AG10803 (cell line): ENCODE measurements at places on chromosomes 11 and 22.

GRCh38 chr11:83272627-83273026 lies 13.5 kb downstream of the CCDC90B start:
- peak; percentile 67 for DNase-seq

GRCh38 chr11:27008811-27009535 lies 15.1 kb downstream of the FIBIN start:
- DNase-seq = peak; percentile 33

DNA sequence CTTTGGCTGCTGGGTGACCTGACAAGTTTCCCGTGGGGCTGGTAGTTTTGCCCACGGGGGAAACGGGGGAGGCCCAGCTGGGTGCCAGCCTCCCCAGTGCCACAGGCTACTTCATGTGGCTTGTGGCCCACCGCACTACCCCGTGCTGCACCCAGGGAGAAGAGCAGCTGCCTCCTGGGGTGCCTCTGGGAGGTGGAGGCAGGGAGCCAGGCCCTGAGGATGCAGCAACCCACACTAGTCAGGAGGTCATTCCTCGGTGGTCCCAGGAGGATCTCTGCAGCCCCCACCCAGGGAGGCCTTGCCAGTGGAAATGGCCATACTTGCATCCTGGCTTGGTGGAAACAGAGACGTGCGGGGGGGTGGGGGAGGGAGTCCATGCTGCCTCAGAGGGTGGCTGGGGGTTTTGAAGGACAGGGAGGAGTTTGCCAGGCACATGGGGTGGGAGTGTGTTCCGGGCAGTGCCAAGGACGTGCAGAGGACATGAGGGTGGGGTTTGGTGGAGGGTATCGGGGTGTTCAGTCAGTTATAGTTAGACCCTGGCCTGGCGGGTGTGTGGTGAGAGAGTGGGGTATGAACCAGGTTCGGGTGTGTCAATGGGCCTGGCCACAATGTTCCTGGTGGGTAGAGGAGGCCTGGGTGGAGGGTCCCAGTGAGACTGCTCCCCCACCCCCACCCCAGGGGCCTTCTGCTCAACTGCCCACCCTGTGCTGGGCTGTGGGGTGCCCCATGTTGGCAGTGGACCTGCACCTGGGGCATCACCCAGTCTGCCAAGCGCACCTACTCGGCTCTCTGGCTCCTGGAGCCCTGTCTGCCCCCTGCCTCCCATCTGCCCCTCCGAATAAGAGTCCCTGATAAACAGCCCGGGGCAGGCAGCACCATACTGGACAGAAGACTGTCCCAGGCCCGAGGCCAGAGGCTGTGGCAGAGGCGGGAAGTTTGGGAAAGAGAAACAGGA lies 3.8 kb downstream of the PIM3 start:
- DNase-seq = no peak

- no peak for DNase-seq
Observed at GRCh38 chr22:39518144-39518786, 2.1 kb upstream of the ATF4 start.

DNA sequence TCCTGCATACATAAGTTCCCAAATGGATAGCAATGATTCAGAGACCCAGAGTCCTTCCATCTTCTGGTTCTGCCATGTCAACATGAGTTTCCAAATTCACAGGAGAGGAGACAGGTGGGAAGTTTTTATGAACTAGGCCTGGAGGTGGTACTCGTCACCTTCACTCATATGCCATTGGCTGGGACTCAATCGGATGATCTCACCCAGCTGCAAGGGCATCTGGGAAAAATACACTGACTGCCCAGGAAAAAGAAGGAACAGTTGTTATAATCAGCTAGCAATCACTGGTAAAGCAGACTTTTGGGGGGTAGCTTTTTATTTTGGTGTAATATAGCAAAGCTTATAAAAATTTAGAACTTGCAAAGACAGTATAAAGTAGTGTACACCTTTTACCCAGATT lies 83.9 kb downstream of the OTOG start:
- DNase-seq = no peak

- no peak for DNase-seq
Observed at GRCh38 chr11:121426476-121427399, 25.4 kb upstream of the SORL1 start.

DNA sequence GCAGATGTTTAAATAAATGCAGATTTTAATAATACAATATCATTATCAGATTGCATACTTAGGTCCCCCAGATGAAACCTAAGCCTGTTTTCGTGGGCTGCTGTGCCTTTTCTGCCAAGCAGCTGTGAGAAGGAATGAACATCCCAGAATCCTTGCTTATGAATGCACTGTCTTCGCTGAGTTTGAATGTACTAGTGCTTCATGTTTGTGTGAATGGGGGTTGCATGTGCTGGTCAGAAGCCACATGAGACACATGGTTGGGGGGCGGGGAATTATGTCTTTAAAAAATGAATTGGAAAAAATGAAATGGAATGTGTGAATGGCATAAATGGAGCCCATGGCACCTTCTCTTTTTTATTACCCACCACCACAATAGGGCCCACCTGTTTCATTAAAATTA lies 125.4 kb upstream of the HSD17B12 start:
- DNase-seq = no peak

- no peak for DNase-seq
Observed at GRCh38 chr11:72136684-72137262, 1.2 kb downstream of the FOLR3 start.

DNA sequence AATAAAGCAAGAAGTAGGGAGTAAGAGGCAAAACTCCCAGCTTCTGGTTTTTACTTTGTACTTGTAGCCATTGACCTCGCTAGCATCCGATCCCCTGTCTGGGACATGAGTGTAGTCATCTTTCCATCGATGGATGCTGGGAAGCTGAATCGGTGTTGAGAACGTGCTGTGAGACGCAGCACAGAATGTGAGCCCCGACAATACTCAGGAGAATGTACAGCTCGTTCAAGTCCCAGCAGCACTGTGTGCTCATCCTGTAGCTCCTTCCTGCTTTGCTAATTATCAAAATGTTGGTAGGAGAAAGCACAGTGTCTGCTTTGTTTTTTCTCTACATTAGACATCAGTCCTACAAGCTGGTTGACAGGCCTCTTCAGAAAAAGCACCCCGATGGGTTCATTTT lies 56.6 kb downstream of the JAM3 start:
- DNase-seq = no peak

DNA sequence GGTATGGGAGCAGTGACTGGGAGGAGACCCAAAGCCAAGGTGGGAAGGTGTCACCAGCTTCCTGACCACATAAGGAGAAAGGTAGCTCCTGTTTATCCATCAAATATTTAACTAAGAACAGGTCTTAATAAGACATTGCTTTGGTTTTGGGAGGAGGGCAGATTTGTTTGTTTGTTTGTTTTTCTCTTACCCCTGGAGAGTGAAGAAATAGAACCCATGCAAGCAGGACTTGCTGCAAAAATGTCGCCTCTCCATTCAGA lies 26.2 kb upstream of the CD44 start:
- DNase-seq = no peak

DNA sequence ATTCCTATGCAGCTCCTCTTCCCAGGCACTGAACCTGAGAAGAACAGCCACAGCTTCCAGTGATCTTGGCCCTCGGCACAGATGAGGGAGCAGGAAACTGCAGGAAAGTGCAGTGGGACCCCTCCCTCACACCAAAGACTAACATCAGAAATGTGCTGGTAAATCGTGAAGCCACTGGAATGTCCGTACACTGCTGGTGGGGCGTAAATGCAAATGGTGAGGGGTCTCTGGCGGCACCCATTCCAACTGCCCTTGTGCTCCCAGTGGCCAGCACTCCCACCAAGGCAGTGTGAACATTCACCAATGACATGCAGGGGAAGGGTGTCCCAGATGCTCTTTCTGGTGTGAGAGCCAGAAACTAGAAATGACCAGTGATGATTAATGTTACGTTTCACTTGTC lies 574.0 kb downstream of the BRD1 start:
- no peak for DNase-seq

GRCh38 chr11:122723576-122723975 lies 68.1 kb downstream of the UBASH3B start:
- DNase-seq = no peak

DNA sequence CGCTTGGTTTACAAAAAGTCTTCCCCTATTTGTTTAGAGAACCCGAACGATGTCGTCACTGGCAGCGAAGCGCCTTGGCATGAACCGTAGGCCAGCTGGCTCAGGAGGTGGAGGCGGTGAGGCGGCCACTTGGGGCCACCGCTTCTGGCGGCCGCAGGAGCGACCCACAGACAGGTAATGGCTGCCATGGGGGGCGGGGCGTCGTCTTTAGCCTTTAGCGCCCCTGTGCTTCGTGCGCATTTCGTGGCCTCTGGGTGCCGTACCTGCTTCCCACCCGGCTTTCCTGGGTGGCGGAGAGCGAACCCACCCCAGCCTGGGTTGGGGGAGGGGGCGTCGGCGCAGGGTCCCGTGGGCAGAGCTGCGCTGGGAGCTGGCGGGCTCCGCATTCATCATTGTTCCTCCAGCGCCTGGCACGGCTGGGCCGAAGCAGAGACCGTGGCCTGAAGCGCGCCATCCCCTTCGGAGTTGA lies 469 bp upstream of the OSBP2 start:
- DNase-seq = peak; percentile 17

DNA sequence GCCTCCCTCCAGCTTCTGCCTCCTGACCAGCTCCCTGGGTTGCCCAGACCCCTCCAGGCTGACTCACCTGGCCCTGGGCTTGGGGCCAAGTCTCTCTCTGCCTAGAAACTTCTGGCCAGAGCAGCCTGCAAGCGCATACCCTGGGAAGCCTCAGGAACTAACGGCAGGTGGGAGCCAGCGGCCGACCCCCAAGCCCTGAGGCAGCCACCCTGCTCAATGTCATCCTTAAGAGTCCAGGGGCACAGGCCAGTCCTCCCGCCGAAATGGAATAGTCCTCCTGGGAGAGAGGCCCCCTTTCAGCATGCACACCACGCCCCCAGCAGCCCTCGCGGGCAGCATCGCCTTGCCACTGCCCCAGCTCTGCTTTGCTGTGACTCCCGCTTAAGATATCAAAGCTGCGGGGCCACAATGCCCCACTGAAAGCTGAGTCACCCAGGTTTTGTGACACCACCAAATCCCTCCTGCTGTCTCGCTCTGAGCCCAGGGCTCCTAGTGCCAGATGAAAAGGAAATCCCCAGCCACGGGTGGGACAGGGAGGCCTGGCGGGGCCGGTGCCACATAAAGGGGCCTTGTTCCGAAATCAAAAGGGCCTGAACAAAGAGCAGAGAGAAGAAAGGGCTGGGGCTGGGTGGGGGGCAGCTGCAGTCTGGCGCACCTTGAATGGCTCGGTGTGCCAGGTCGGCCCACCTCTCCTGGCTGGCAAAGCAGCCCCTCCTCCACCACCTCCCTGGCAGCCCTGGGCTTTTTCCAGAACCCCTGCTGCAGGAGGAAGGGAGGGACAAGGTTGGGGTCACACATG lies 21.4 kb upstream of the FGF3 start:
- no peak for DNase-seq

- DNase-seq = no peak
Observed at GRCh38 chr11:33718440-33718839, 17.8 kb downstream of the CD59 start.

DNA sequence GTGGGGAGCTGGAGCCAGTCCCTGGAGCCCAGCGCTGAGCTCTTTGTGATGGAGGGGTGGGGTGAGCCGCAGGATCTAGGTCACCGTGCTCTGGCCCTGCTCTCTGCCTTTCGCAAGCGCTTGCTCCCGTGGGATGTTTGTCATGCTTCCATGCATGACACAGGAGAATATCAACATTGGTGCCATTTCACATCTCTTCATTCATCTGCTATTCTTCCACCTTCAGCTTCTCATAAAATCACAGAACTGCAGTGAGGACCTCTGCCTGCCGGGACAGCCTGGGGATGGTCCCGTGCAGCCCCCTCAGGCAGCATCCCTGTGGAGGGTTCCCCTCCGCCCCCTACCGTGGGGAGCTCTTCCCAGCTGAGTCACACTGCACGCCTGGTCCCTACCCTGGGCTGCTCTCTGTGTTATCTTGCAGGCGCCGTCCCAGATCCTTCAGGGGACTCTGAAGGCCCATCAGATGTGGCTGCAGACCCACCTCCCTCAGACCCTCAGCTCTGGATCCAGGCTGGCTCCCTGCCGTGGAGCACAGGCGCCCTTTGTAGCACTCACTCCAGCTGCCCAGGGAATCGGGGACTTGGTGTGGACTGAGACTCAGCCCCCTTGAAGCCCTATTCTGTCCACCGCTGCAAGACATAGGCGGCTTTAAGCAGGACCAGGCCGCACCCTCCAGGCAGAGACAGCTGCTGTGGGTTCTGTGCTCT lies 5.1 kb upstream of the SEPTIN5 start:
- DNase-seq = peak; percentile 24

GRCh38 chr11:65782816-65783228 lies 2.0 kb upstream of the AP5B1 start:
- no peak for DNase-seq

GRCh38 chr11:6656936-6657335 lies 1.3 kb upstream of the DCHS1 start:
- DNase-seq = no peak

DNA sequence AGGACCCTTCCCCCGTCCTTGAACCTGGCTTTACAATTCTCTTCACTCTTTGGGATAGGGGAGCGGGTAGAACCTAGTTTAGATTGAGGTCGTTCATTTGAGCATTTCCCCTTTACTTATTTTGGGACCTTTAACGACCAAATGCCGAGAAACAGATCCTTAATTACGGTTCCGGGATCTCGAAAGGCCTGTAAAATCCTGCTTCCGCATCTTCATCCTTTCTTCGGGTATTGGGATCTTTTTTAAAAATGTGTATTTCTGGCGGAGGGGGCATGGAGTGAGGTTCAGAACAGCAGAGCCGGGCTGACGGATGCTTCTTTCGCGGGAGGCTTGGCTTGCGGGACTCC lies 395 bp upstream of the HIPK3 start:
- DNase-seq = no peak

DNA sequence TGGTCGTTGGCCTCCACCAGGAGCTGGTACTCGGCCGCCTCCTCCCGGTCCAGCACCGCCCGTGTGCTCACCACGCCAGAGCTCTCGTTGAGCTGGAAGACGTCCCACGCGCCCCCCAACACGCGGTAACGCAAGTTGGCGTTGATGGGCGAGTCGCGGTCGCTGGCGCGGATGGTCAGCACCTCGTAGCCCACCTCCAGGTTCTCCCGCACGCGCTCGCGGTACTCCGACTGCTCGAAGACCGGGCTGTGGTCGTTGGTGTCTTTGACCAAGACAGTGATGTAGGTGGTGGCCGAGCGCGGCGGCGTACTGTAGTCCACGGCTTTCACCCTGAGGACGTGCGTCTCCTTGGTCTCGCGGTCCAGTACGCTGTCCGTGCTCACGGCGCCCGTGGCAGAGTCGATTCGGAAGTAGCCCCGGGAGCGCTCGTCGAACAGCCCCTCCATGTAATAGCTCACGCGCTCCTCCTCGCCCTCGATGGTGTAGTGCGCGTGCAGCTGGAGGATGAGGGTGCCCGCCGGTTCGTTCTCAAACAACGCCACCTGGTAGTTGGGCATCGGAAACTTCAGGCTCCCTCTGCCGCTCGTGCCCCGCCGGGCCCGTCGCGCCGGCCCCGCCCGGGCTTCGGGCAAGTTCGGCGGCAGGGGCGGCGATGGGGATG lies 1.4 kb downstream of the CELSR1 start:
- no peak for DNase-seq
